ENCODE measurements at places on chromosomes 5 and 9.

GRCh38 chr5:66814146-66814991, 218.2 kb downstream of the MAST4 start:
- DNase-seq: peak; percentile 21

DNA sequence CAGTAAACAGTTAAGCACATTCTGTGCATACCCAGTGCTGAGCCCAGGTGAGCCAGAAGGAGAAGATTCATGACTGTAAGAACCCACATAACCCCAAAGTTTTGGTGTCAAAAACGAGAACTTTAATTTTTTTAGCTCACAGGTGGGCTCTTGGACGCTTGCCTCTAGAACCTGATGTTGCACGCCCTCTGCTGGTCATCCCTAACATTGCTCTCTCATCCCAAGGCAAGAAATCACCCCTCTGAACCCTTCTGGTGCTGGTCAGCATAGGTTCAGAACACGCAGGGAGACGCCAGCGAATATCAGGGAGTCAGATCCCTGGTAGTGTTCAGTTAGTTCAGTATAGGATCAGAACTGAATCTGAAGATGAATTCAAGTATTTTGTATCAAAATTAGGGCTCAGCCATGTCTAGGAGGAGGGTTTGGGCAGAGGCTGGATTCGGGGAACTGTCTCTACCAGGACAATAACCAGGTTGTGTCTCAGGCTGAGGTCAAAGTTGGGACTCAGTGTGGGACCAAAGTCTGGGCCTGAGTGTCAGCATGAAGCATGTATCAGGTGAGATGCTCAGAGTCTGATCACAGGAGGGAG, 4.1 kb upstream of the DNAJB5 start:
- no peak for DNase-seq

GRCh38 chr5:147332658-147333057, 97.8 kb downstream of the STK32A start:
- no peak for DNase-seq

- DNase-seq: peak; percentile 13
Observed at GRCh38 chr9:4117835-4118610, 181.8 kb downstream of the GLIS3 start.

DNA sequence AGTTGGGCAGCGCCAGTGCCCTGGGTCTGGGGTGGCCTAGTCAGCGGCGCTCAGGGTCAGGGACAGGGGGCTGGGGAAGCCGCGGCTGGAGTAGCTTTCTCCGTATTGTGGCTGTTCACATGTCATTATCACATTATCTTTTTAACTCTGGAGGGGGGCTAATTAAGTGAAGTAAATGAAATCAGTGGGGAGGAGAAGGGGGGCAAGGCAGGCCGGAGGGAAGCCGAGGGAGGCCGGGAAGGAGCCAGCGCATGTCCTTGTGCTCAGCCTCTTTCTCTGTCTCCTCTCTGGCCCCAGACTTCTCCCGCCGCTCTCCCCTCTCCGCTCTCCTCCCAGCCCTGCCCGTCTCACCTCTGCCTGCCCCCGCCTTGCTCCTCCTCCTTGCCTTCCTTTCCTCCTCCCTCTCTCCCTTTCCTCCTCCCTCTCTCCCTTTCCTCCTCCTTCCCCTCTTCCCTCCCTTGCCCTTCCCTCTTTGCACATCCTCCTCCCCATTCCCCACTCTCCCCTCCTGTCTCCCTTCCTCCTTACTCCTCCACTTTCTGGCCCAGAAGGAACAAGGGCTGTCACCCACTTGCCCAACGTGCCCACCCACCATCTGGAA, 38.7 kb downstream of the ASS1 start:
- DNase-seq: no peak

- DNase-seq: no peak
Observed at GRCh38 chr9:127574072-127574993, 37.7 kb upstream of the STXBP1 start.

All from stimulated activated CD8-positive, alpha-beta memory T cell treated with anti-CD3 and anti-CD28 coated beads, Interleukin-7, amount 100 ng/mL, for 48 hours (primary cell).